Fibroblast of villous mesenchyme (primary cell): ENCODE measurements at places on chromosomes 13 and 19. TPM values are rescaled to one million over a fixed set of nuclear protein-coding genes. Genes with fewer than 3 reads are reported as not detected.

The SLC46A3 gene
- 2.9 and 4.7 TPM in 2 replicates for total RNA-seq

The SLC5A5 gene
- total RNA-seq, result not detected in 2 replicates

The CD177 gene
- total RNA-seq, result 0.32 and 0.86 TPM in 2 replicates

The GPC6 gene
- 6.0 and 16.1 TPM in 2 replicates for total RNA-seq

The ICAM5 gene
- total RNA-seq, result 5.5 and 11.7 TPM in 2 replicates

The WASF3 gene
- 9.0 and 14.2 TPM in 2 replicates for total RNA-seq
